ENCODE measurements at places on chromosomes 13 and 19.

DNA sequence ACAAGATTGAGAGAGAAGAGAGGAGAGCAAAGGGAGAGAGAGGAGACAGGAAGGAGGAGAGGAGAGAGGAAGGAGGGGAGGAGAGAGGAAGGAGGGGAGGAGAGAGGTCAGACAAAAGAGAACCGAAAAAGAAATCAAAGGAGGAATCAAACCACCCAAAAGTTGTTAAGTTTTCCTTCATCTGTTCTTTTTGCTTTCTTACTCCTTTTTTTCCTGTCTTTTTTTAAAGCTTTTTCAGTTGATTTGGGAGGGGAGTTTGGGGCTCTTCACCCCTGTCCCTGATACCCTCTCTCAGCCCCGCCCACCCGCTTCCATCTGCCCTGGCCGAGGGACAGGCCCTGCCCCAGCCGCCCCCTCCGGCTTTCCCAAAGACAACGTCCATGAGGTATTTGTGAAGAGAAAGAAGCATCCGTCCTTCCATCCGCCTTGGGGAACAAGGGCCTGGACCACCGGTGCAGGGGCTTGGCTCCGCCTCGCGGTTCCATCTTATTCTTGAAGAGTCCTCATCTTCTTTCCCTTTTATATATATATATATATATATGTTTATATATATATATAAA is 13.3 kb downstream of the ZNF574 start:
- DNase-seq, result no peak

DNA sequence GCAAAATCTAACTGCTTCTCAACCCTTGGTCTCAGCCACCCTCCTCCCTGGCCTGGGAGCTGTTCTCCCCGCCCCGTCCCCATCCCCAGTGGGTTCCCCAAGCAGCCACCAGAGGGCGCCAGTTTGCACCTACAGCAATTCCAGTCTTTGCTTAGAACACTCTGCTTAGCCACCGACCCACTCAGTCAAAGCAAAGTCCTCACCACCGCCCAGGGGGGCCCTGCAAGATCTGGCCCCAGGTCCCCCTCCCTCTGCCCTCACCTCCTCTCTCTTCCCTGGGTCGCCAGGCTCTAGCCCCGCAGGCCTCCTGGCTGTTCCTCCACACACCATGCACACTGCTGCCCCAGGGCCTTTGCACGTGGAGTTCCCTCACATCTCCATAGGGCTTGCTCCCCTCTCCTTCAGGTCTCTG is 12.4 kb downstream of the TMEM143 start:
- peak; percentile 80 for DNase-seq

- no peak for DNase-seq
Measured at GRCh38 chr13:75489502-75490263, 7.7 kb upstream of the TBC1D4 start.

- peak; percentile 22 for DNase-seq
Measured at GRCh38 chr19:41175801-41176777, 16.9 kb upstream of the CYP2S1 start.

- peak; percentile 31 for DNase-seq
Measured at GRCh38 chr19:17865364-17866311, 5.9 kb downstream of the RPL18A start.

Data from stimulated activated CD4-positive, alpha-beta T cell treated with anti-CD3 and anti-CD28 coated beads, Interleukin-12 subunit alpha, Interleukin-12 subunit beta, amount 100 ng/mL, for 4 hours (primary cell).